Prostate gland (tissue), 2 donors: ENCODE measurements at places on chromosomes 16 and 17. TPM values are rescaled to one million over a fixed set of nuclear protein-coding genes. Genes with fewer than 3 reads are reported as not detected.

- H3K36me3 ChIP-seq = no peaks in the 10 kb centered on the region
- DNase-seq = no peak
- H3K27me3 ChIP-seq = no peaks in the 10 kb centered on the region
- no peaks in the 10 kb centered on the region for H3K4me1 ChIP-seq
- H3K27ac ChIP-seq = peak overlapping the region; percentile 71
- peak overlapping the region; percentile 64 for H3K4me3 ChIP-seq
Observed at GRCh38 chr17:63700528-63701455, 867 bp upstream of the LIMD2 start.

DNA sequence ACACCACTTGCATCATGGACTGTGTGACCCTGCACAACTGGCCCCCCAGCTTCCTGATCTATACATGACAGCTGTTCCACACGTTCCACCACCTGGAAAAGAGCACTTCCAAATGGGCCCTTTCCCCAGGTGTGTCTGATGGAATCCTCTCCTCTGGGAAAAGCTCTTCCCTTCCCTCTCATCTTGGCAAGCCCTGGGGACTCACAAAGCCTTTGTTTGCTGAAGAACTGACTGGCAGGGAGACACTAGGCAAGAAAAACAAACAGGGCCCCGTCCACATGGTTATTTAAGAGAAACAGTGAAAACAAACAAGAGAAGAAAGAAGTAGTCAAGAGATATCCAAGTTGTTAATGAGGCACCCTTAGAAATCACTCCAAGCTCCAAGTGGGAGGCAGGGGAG lies 52.6 kb downstream of the C16orf95 start:
- DNase-seq = no peak
- no peak overlapping the region for H3K4me3 ChIP-seq
- no peaks in the 10 kb centered on the region for H3K36me3 ChIP-seq
- H3K4me1 ChIP-seq = no peaks in the 10 kb centered on the region
- H3K27ac ChIP-seq = no peak overlapping the region

- DNase-seq = no peak
- peak overlapping the region; percentile 82 for H3K4me3 ChIP-seq
- peak overlapping the region; percentile 75 for H3K27ac ChIP-seq
- no peaks in the 10 kb centered on the region for H3K27me3 ChIP-seq
- H3K4me1 ChIP-seq = peaks cover 10% of the 10 kb centered on the region
Observed at GRCh38 chr16:57999366-57999970, 1.0 kb downstream of the ZNF319 start.

GRCh38 chr17:56779898-56780777 lies 53.6 kb downstream of the C17orf67 start:
- no peaks in the 10 kb centered on the region for H3K36me3 ChIP-seq
- no peaks in the 10 kb centered on the region for H3K27me3 ChIP-seq
- no peaks in the 10 kb centered on the region for H3K4me1 ChIP-seq
- no peak overlapping the region for H3K27ac ChIP-seq
- H3K4me3 ChIP-seq = peak overlapping the region; percentile 17

- no peaks in the 10 kb centered on the region for H3K36me3 ChIP-seq
- DNase-seq = no peak
- H3K27me3 ChIP-seq = no peaks in the 10 kb centered on the region
- H3K27ac ChIP-seq = no peak overlapping the region
- no peak overlapping the region for H3K4me3 ChIP-seq
Observed at GRCh38 chr17:43845766-43846165, 1.2 kb upstream of the CD300LG start.

GRCh38 chr16:4356820-4357219 lies 5.7 kb upstream of the PAM16 start:
- H3K27ac ChIP-seq = no peak overlapping the region
- H3K4me3 ChIP-seq = no peak overlapping the region
- DNase-seq = no peak
- no peaks in the 10 kb centered on the region for H3K36me3 ChIP-seq

TERB1 gene
- 2.1 TPM for total RNA-seq

DNA sequence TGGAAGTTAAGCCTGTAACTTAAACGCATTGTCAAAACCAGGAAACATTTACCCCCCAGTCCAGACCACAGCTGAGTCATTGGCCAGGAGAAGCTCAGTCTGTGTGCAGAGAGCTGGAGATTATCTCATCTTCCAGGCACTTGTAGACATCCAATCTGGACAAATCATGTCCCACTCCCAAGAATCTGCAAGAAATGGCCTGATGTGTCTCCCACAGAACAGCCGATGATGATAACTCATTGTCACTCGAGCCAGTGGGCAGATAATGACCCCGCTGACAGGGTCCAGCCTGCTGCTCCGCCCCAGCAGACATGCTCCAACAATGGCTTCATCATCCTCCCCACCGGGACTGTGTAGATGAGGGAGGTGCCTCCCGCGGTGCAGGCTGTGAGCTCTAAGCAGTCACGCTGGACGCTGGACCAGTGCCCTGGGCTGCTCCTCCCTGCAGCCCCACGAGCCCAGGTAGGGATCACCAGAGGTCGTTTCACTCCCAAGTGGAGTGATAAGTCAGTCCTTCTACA lies 322.5 kb downstream of the C16orf95 start:
- no peak overlapping the region for H3K27ac ChIP-seq
- no peaks in the 10 kb centered on the region for H3K4me1 ChIP-seq
- no peaks in the 10 kb centered on the region for H3K36me3 ChIP-seq
- no peak for DNase-seq
- peaks cover 8% of the 10 kb centered on the region for H3K27me3 ChIP-seq

GRCh38 chr17:69246726-69247375 lies 18.2 kb upstream of the ABCA10 start:
- no peak overlapping the region for H3K4me3 ChIP-seq
- H3K27ac ChIP-seq = no peak overlapping the region
- no peaks in the 10 kb centered on the region for H3K36me3 ChIP-seq
- H3K4me1 ChIP-seq = no peaks in the 10 kb centered on the region

- H3K4me3 ChIP-seq = no peak within 1 kb of the TSS
- DNase-seq = peak; percentile 20
- no peaks in the 10 kb centered on the region for H3K4me1 ChIP-seq
- no peaks in the 10 kb centered on the region for H3K36me3 ChIP-seq
- no peaks in the 10 kb centered on the region for H3K27me3 ChIP-seq
Observed at GRCh38 chr16:71526111-71526631, at the start of gene CHST4. CHST4 (plus strand) TSS chr16:71526426; CDS start chr16:71536678, 10,252 bp downstream.

CES3 gene
- 0.36 TPM for total RNA-seq

DNA sequence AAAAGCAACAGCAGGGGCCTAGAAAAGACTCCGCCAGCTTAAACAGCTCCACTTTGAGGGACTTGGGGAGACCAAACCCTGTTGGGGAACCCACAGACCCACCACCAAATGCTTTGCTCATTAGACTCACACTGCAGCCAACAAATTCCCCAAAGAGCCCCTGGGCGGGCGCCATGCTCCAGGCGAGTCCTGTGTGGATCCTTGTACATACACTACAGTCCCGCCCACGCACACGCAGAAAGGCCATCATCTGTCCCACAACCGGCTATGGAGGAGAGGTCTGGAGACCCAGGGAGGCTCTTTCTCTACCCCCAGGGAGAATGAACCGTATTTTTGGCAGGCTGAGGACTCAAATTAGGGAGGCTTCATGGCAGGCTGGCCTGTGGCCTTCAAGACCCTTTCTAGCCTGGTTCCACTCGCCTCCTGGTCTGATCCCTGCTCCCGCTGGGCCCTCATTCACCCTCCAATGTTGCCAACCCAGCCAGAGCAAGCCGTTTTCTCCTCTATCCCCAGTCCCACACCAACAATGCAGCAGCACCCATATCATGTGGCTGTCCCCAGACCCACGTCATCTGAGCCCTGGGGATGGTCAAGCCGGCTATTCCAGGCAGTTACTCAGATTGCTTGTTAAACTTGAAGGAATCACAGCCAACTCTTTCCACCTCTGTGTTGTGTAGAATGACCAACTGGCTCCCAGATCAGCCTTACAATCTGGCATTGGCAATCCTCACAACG lies 27.2 kb downstream of the ZNF423 start:
- peak overlapping the region; percentile 22 for H3K27ac ChIP-seq
- no peak overlapping the region for H3K4me3 ChIP-seq
- no peak for DNase-seq

GRAP gene
- total RNA-seq = 0.27 TPM

GRCh38 chr17:71780596-71780995 lies 340.2 kb upstream of the SOX9 start:
- H3K27ac ChIP-seq = no peak overlapping the region
- DNase-seq = no peak
- H3K27me3 ChIP-seq = no peaks in the 10 kb centered on the region
- no peaks in the 10 kb centered on the region for H3K36me3 ChIP-seq
- no peak overlapping the region for H3K4me3 ChIP-seq

DNA sequence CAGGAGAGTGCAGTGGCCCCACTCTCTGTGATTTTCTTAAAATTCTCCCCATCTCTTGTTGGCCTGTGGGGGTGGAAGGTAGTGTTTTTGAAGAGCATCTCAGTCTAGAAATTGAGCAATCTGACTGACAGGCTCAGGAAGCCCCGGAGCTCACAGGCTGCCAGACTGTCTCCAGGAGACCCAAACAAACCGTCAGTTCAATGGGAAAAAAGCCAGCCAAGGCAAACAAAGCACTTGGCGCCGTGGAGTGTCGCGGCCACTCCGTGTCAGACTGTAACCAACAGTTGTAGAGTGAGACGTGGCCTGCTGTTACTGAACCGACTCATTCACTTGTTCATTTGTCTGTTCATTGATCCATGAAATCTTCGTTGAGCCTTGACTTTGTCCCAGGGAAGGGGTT lies 33.7 kb downstream of the RGS9 start:
- no peak overlapping the region for H3K4me3 ChIP-seq
- DNase-seq = peak; percentile 40
- H3K36me3 ChIP-seq = no peaks in the 10 kb centered on the region
- H3K27me3 ChIP-seq = no peaks in the 10 kb centered on the region
- H3K4me1 ChIP-seq = no peaks in the 10 kb centered on the region

DNA sequence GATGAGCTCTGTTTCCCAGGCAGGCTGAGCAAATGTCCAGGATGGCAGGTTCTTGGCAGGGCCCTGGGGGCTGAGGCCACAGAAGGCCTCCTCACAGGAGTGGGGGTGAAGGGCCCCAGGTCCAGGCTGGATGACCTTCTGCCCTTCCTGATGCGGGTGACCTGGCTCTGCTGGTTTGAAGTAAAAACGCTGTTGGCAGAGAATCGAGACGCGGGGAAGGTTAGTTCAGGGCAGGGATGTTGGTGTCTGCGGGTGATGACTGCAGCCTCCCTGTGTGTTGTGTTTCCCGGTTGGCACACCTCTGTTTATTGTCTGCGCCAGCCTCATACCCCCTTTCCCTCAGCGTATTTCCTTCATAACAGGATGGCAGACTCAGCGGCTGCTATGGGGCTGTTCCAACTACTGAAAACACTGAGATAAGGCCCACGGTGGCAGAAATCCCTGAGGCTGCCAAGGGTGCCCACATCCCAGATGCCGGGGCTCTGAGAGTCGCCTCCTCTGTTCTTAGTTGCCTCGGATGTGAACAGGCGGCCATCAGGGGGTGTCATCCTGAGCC lies 104.6 kb downstream of the METRNL start:
- H3K27me3 ChIP-seq = no peaks in the 10 kb centered on the region
- no peak overlapping the region for H3K4me3 ChIP-seq
- H3K36me3 ChIP-seq = no peaks in the 10 kb centered on the region

- H3K27ac ChIP-seq = no peak overlapping the region
- no peaks in the 10 kb centered on the region for H3K36me3 ChIP-seq
- H3K4me3 ChIP-seq = no peak overlapping the region
- no peaks in the 10 kb centered on the region for H3K4me1 ChIP-seq
Observed at GRCh38 chr16:69469807-69470561, 45.6 kb downstream of the CYB5B start.

EVI2B gene
- 4.6 TPM for total RNA-seq

GRCh38 chr17:41354536-41354935 lies 3.9 kb upstream of the KRT33A start:
- H3K4me1 ChIP-seq = no peaks in the 10 kb centered on the region
- no peak for DNase-seq
- no peaks in the 10 kb centered on the region for H3K36me3 ChIP-seq
- no peak overlapping the region for H3K4me3 ChIP-seq
- H3K27me3 ChIP-seq = no peaks in the 10 kb centered on the region

DNA sequence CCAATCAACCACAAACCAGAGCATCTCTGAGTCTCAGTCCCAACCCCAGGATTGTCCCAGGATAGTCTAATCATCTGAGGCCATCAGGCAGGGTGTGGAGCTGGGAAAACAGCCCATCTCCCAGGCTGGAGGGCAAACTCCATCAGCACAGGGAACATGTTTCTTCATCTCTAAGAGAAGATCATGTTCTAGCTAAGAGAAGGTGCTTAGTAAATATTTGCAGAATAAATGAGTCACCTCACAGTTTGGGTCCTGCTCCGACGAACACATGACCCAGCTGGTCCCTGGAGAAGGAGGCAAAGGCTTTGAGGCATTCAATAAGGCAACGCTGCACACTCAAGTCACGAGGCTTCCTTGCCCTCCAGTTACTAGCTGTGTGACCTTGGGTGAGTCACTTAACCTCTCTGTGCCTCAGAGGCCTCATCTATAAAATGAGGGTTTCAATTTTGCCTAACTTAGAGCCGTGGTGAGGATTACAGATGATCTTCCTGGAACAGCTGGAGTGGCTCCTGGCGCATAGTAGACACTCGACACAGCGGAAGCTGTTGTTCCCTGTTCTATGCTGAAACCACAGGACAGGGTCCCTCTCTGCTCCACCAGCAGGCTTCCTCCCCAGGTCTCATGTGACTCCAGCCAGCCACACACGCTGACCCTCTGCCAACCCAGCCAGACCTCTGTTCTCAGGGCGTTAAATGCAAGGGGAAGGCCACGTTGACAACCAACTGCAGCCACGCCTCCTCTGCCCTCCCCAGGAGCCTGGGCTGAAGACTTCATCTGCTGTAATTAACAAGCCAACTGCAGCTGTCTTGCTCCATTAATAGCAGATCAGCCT lies 10.3 kb upstream of the RPL38 start:
- H3K36me3 ChIP-seq = no peaks in the 10 kb centered on the region
- H3K4me3 ChIP-seq = no peak overlapping the region
- no peaks in the 10 kb centered on the region for H3K27me3 ChIP-seq
- peak overlapping the region; percentile 28 for H3K27ac ChIP-seq
- H3K4me1 ChIP-seq = peaks cover 6% of the 10 kb centered on the region

IGF2BP1 gene
- total RNA-seq = 10.9 TPM

ITGAD gene
- not detected for total RNA-seq

KSR1 gene
- total RNA-seq = 11.5 TPM

MYO15A gene
- 0.32 TPM for total RNA-seq

DNA sequence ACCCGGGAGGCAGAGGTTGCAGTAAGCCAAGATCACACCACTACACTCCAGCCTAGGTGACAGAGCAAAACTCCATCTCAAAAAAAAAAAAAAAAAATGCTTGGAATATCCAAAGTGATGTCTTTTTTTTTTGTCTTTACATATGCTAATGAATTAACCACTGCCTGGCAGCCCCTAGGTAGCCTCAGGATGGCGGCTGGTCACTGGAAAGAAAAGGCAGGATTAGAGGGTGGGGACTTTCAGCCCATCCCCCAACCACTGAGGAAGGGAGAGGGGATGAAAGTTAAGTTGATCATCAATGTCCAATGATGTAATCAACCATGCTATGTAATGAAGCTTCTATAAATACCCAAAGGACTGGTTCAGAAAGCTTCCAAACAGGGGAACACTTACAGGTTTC lies 26.8 kb downstream of the RNF157 start:
- H3K27me3 ChIP-seq = no peaks in the 10 kb centered on the region
- H3K4me1 ChIP-seq = no peaks in the 10 kb centered on the region
- H3K27ac ChIP-seq = no peak overlapping the region
- H3K36me3 ChIP-seq = no peaks in the 10 kb centered on the region
